ENCODE measurements at places on chromosomes 6 and 20.

GRCh38 chr6:137820952-137821351 is 46.1 kb upstream of the TNFAIP3 start:
- no peak for DNase-seq

DNA sequence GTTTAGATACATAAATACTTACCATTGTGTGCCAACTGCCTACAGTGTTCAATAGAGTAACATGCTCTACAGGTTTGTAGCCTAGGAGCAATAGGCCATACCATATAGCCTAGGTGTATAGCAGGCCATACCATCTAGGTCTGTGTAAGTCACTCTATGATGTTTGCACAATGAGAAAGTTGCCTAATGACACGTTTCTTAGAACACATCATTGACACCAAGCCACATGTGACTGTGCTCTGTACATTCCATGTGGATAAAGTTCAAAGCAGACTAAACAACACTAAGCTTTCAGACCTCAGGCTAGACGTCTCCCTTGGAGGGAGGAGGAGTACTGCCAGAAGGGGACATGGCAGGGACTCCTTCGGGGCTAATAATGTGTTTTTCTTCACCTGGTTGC is 93.6 kb downstream of the KIF16B start:
- no peak for DNase-seq

DNA sequence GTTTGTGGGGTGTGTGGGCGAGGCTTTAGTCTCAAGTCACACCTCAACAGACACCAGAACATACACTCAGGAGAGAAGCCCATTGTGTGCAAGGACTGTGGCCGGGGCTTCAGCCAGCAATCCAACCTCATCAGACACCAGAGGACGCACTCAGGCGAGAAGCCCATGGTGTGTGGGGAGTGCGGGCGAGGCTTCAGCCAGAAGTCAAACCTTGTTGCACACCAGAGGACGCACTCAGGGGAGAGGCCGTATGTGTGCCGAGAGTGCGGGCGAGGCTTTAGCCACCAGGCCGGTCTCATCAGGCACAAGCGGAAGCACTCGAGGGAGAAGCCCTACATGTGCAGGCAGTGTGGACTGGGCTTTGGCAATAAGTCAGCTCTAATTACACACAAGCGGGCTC is 27.8 kb downstream of the ZNF133 start:
- DNase-seq = no peak

DNA sequence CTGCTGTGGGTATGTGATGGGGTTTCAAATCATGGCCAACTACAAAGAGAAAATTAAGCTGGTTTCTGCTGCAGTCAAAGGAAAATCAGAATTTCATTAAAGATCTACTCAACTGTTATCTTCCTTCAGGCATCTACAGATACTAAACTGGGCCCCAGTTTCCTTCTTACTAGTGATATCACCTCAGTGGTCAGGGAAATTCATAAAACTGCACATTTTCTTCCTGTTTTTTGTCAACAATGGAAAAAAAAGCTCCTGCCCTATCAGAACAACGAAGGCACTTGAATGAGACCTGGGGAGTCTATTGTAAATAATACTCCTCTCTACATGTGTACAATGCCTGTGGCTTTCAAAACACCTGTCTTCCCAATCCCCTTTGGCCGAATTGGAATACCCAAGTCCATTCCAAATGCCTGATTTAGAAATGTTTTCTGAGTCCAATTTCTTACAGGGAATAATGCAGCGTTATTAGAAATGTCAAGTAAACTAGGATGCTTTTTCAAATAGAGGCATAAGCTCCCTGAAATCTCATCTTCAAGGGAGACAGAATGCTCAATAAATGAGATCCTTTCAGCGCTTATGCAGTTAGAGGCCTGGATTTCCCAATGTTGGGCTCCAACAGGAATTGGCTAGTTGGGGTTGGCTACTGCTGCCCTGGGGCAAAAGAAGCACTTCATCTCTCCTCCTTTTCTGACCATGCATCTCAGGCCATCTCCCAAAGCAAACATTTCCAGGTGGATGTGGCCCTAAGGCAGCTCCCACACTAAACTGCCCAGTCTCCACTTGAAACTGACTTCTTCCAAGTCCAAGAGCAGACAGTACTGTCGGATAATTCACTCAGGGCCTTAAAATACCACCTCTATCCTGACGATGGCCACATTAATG is 143.3 kb downstream of the NFATC2 start:
- DNase-seq = no peak

- DNase-seq = no peak
These were observed 29.1 kb downstream of the RREB1 start for GRCh38 chr6:7136859-7137334.

- peak; percentile 53 for DNase-seq
These were observed 47.1 kb downstream of the SNAI1 start for GRCh38 chr20:50029697-50030461.

DNA sequence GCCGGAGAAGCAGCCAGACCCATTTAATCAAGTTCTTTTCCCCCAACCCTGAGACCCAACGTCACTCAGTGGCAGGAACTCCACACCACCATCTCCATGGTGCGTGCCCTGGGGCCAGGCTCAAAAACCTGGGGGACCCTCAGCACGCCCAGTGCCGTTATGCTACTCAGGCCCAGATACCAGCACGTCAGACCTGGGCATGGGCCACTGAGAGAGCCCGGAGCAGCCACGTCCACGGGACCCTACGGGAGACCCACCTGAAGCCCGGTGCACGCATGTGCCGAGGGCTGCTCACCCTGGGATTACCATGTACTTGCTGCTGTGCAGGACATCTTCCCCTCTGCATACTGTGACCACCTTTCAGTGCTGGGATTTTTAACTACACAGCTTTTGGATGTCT is 13.8 kb downstream of the SLC2A4RG start:
- DNase-seq = no peak

- no peak for DNase-seq
These were observed 2.5 kb downstream of the LRRC1 start for GRCh38 chr6:53797304-53797703.

DNA sequence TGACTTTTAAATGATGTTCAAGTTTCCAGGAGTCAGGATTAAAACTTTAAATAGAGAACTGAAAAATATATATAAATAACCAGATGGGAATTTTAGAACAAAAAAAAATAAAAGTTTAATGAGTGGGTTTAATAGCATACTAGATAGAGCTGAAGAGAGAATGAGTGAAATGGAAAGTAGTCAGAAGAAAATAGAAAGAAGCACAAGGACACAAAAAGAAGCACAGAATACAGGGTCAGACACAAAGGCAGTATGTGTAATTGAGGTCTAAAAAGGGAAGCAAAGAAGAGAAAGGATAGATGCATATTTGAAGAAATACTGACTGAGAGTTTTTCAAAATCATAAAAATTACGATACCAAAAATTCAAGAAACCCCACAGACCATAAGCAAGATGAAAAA is 159.8 kb upstream of the FERMT1 start:
- DNase-seq = no peak

DNA sequence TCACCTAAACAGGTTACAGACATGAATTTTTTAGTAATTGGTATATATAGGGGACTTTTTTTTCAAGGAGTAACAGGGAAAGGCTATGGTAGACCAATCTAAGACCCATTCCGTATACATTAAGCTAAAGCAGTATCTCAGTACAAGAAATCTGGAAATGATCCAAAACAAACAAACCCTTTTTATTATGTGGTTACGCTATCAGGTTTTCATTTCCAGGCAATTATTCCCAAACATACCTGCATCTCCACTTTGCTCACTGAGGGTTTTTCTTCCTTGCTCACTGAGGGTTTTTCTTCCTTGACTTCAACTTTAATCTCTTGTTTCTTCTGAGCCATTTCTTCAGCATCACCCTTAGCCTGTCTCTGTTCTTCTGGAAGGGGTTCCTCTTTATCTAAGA is 107.3 kb downstream of the EPB41L2 start:
- no peak for DNase-seq

DNA sequence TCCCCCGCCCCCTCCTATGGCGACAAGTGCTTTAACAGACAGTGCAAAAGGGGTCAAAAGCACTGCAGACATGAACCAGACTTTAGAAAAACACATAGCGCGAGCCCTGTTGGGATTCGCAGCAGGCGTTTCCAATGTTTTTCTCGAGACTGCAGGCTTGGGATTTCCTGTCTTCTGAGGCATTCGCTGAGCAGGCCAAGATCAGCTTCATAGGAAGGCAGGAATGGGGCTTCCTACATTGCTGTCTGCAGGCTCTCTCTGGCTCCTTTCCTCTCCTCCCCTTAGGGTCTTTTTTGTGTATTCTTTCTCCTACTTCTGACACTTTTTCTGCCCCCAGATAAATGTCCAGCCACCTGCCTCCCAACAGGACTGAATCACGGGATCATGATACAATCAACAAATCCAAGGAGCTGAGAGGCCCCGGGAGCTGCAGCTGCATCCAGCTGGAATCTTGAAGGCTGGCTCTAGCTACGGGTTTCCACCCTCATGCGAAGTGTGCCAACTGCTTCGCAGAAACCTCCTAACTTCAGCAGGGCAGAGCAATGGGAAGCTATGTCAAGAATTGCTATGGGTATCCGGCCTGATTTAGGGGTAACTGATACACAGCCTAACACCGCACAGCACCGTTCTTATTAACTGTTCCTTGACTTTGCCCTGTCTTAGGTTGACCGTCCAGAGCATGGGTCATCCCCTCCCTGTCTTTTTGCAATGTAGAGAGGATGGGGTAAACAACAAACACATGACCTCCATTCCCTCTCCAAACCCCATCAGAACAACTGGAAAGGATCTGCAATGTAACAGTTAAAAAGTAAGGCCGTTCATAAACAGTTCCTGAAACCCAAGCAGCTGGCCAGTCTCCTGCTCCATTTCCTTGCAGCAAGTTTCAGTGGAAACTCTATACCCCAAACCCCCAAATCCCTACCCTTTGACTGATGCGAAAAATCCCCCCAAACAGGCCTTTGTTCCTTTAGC is 31.5 kb downstream of the SNX5 start:
- peak; percentile 63 for DNase-seq

DNA sequence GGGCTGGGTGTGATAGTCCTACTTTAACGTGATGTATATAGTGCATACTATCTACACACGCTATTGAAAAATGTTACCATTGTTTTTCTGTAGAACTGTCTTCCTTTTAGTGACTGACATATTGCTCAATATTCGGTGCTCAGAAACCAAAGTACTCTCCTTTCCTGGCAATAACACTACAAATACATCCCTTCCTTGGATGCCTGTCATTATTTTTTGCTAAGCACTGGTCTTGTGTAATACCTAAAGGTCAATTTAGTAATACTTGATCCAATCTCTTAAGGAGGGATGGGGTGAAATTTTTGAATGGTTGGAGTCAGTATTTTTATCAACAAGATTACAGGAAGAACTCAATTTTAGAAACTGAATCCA is 23.9 kb downstream of the CNR1 start:
- no peak for DNase-seq

- DNase-seq = peak; percentile 66
These were observed 114.4 kb upstream of the PRND start for GRCh38 chr20:4607287-4607713.

DNA sequence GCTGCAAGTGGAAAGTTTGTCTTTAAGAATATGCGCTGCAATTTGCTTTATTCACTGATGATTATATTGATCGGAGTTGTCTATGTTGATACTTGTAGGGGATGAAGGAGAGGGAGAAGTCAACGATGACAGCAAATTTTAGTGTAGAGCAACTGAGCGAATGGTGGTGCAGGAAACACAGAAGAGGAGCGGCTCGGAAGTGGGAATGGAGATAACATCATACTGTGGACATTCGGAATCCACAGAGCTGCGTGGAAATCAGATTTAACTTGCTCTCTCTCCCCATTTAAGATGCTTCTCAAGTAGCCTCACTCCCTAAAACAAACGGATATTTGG is 722 bp upstream of the TMEM14B start:
- DNase-seq = no peak

GRCh38 chr20:3276680-3277015 is 37.7 kb upstream of the SLC4A11 start:
- no peak for DNase-seq

GRCh38 chr6:158860279-158860865 is 41.2 kb upstream of the EZR start:
- DNase-seq = no peak

GRCh38 chr6:39054577-39055142 is 6.1 kb downstream of the GLP1R start:
- no peak for DNase-seq

- no peak for DNase-seq
These were observed 39.0 kb upstream of the NEDD9 start for GRCh38 chr6:11271228-11272020.
